ENCODE measurements at places on chromosomes 1 and 21. TPM values are rescaled to one million over a fixed set of nuclear protein-coding genes. Genes with fewer than 3 reads are reported as not detected.
A peak's percentile ranks its signal among the peaks of the same experiment; 100 is the strongest.

COA6 gene
- 33.9 TPM for total RNA-seq

ROR1 gene
- 6.8 TPM for total RNA-seq

PLD5 gene
- total RNA-seq, result 0.27 TPM

DNA sequence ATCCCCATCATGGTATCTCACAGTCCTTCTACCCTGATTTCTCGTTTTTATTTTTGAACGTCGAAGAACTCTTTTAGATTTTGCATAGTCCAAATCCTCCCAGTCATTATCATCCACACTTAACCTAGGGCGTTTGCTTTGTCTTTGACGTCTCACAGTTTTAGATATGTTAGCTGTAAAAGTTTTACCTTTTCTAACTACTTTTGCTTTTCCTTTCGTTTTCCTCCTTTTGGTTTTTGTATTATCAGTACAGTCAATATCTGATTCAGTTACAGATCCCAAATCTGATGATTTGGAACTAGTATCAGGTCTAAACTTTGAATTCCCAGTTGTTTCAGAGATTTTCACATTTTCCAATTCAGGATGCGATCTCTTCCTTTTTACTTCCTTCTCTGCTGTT is 13.1 kb upstream of the PSMG1 start:
- peak overlapping the region; percentile 12 for H3K27ac ChIP-seq
- H3K4me1 ChIP-seq, result peaks cover 7% of the 10 kb centered on the region
- peaks cover 13% of the 10 kb centered on the region for H3K36me3 ChIP-seq
- H3K4me3 ChIP-seq, result no peak overlapping the region
- H3K27me3 ChIP-seq, result no peaks in the 10 kb centered on the region
- DNase-seq, result no peak

- no peaks in the 10 kb centered on the region for H3K27me3 ChIP-seq
- H3K27ac ChIP-seq, result no peak overlapping the region
- H3K36me3 ChIP-seq, result no peaks in the 10 kb centered on the region
- H3K4me3 ChIP-seq, result no peak overlapping the region
- DNase-seq, result no peak
- no peaks in the 10 kb centered on the region for H3K4me1 ChIP-seq
Measured at GRCh38 chr1:43441894-43442637, 11.7 kb downstream of the HYI start.

DNA sequence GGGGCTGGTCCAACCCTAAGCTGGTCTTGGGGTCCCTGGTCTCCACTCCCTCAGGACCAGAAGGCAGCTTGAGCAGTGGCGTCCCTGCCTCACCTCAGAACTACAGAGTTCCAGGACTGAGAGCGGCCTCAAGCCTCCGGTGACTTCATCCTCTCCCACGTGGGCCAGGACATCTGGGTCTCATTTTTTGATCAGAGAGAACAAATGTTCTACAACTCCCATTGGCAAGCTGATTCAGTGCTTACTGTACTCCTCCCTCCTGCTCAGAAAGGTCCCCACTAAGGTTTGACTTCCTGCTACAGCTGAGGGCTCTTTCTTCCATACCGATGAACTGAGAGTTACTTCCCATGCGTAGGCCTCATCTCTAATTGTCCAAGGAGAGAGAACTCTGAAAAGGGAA is 78.5 kb downstream of the PLXNA2 start:
- no peak overlapping the region for H3K4me3 ChIP-seq
- H3K4me1 ChIP-seq, result peaks cover 13% of the 10 kb centered on the region
- no peak overlapping the region for H3K27ac ChIP-seq
- no peak for DNase-seq
- no peaks in the 10 kb centered on the region for H3K36me3 ChIP-seq

DNA sequence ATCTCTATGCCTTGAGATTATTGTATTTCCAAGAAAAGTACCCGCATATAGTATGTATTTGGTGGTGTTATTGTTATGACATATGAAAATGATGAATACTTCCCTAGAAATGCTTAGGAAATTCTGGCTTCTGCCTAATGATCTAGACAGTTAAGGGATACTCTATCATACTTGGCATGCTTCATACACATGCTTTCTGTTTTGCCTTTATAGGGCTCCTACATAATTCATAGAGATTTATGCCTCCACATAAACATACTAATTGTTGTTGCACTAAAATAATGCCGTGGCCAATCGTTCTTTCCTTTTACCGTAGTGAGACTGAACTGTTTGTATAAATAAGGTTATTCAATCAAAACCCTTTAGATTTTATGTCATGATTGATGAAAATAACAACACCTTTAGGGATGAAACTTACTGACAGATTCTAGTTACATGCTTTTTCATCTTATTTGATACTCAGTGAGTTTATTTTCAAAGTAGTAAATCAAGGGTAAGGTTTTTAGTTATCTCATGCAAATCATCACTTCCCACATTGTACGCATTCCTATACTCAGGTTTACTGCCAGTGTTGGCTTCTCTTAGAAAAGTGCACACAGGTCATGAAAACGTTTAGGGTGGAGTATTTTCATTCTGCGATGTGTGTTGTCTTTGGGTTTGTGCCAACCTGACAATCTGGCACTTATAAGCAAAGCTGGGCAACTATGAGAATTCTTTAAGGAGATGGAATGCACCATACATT is 40.5 kb upstream of the SCYL3 start:
- no peaks in the 10 kb centered on the region for H3K27me3 ChIP-seq
- peak; percentile 75 for DNase-seq
- H3K4me3 ChIP-seq, result no peak overlapping the region
- H3K4me1 ChIP-seq, result no peaks in the 10 kb centered on the region

All from colonic mucosa (tissue), 4 donors.